ENCODE measurements at places on chromosomes 5 and 9.

DNA sequence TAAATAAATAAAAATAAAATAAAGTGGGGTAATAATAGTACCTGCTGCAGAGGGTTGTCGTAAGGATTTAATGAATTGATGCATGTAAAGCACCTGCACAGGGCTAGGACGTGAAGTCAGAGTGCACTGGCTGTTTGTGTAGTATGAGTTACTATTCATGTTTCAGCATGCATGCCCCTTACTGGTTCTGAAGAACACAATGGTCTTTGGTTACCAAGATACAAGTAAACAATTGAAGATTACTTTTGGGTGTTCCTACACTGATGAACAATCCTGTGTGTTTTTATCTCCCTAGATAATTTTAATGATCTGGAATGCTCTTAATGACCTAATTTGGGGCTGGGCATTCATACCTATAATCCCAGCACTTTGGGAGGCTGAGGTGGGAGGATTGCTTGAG, 23.2 kb upstream of the PRRC2B start:
- no peaks in the 10 kb centered on the region for H3K36me3 ChIP-seq
- DNase-seq, result no peak
- no peaks in the 10 kb centered on the region for H3K27me3 ChIP-seq
- peaks cover 24% of the 10 kb centered on the region for H3K4me1 ChIP-seq
- no peak overlapping the region for H3K4me3 ChIP-seq

DNA sequence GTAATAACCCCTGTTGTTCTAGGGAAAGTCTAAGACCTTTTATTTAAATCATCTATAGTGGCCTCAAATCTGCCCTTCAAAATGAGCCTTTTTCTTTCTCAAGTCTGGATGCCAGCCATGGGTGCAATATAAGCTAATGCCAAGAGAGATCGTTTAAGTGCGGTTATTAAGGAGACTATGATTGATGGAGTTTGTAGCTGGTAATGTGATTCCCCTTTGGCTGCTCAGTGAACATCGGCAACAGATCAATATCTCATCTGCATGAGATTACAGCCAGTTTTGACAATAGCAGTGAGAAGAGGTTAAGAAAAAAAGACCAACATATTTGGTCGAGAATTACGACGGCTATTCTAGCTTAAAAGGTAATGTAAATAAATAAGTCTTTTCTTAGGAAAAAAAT, 1049.4 kb upstream of the NUDT12 start:
- no peaks in the 10 kb centered on the region for H3K27me3 ChIP-seq
- peaks cover 8% of the 10 kb centered on the region for H3K4me1 ChIP-seq
- DNase-seq, result no peak
- H3K4me3 ChIP-seq, result no peak overlapping the region

DNA sequence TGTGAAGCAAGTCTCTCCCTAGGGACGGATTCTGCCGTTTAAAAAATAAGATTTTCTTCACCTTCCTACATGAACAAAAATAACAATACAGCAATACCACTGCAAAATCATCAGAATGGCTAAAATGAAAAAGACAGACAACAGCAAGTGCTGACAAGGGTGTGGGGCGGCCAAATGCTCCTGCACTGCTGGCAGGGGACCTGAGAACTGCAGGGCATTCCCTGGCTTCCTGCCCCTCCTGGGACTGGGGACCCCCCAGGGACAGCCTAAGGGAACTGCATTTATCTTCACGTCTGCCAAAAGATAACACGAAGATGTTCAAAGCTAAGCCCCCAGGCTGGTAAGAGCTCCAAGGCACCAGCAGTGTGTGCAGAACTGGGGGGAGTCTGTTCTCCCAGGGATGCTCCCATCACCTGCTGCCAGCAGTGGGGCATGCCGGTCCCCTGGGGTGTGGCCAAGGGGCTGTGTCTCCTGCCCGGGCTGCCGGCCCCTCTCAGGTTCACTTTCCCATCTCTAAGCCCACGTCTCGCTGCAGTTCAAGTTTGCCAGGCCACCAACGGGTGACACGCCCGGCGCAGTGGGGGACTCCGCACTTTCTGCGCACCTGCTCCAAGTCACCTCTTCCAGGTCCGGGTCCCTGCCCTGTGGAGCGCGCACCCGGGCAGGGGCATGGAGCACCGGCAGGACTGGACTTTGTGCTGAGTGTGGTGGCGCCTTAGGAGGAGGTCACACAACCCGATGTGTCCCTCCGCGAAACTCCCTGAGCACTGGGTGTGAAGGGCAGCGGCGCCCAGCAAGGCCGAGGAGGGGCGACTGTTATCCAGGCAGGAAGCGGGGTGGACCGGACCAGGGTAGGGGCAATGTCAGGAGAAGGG, 4.5 kb upstream of the EGFL7 start:
- peak; percentile 4 for DNase-seq
- H3K4me3 ChIP-seq, result no peak overlapping the region
- peaks cover 4% of the 10 kb centered on the region for H3K27me3 ChIP-seq
- no peaks in the 10 kb centered on the region for H3K36me3 ChIP-seq
- peaks cover 14% of the 10 kb centered on the region for H3K4me1 ChIP-seq
- H3K27ac ChIP-seq, result no peak overlapping the region

DNA sequence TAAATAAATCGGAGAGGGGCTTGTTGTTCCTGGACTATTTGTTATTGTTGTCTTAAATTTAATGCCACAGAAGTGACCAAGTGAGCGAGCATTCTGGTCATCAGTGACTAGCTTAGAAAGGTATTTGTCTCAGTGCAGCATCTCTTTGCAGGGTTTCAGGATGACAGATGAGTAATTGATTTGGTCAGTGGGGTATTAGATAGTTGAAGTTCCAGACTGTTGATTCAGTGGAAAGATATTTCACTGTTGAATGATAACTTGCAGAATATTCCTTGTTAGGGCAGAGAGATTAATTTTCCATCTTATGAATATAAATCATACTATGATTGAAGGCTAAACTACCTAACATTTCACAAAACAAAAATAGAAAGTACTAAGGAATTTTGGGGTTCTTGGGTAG, 122.4 kb downstream of the TRIO start:
- peak overlapping the region; percentile 76 for H3K4me3 ChIP-seq
- H3K27me3 ChIP-seq, result peaks cover 3% of the 10 kb centered on the region
- no peaks in the 10 kb centered on the region for H3K36me3 ChIP-seq

GRCh38 chr9:21766096-21766495, 36.3 kb upstream of the MTAP start:
- H3K27me3 ChIP-seq, result peaks cover 24% of the 10 kb centered on the region
- H3K4me3 ChIP-seq, result no peak overlapping the region
- H3K27ac ChIP-seq, result no peak overlapping the region
- H3K36me3 ChIP-seq, result no peaks in the 10 kb centered on the region
- H3K4me1 ChIP-seq, result no peaks in the 10 kb centered on the region

DNA sequence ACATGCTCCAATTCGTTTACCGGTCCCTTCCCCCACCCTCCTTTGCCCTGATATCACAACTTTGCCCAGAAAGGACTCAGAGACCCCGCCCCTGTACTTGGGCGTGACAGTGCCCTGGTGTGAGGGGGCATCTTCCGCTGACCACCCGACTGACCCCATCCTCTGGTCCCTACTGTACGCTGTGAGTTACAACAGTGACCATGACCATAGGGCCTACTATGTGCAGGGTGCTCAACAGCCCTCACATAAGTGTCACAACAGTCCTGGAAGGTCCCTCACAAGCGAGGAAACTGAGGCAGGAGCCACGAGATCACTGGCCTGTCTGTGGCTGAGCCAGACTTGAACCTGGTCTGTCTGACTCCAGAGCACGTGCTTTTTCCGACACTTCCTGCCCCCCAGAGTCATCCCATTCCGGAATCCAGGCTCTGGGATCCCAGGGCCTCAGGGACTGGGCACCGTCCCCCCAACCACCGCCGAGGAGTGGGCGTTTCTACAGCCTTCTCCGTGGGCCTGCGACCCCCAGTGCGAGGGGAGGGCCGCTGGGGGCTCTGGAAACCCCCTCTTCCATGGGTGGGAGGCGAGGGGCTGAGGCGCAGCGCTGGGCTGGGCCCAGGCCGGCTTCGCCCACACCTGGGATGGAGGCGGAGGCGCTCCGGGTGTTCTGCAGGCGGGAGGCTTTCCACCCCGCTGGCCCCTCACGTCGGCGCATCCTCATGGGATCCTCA, 45.7 kb upstream of the GGTA1 start:
- H3K27me3 ChIP-seq, result peaks cover 15% of the 10 kb centered on the region
- DNase-seq, result no peak
- H3K36me3 ChIP-seq, result no peaks in the 10 kb centered on the region
